CD4-positive, CD25-positive, alpha-beta regulatory T cell (primary cell): ENCODE measurements at places on chromosomes 2 and 18.
A peak's percentile ranks its signal among the peaks of the same experiment; 100 is the strongest.

DNA sequence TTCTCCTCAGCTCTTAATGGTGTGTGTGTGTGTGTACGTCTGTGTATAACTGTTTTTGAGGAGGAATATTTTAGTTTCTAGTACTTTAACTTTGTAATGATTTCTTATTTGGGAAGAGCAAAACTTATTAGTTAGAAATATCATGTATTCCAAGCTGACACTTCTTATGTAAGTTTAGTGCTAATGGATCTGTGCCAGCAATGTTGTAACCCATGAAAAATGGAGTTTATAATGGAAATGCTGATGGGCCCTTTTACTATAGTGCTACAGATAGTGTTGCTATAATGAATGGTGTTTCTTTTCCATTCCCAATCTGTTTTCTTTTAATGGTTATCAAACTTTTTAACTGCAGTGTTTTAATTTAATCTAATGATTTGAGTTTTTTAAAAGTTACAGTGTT lies 49.8 kb upstream of the OTX1 start:
- no peak for DNase-seq

GRCh38 chr18:63879709-63880108 lies 7.8 kb upstream of the SERPINB2 start:
- no peak for DNase-seq

- no peak for DNase-seq
Observed at GRCh38 chr2:63790906-63791305, 50.8 kb upstream of the UGP2 start.

DNA sequence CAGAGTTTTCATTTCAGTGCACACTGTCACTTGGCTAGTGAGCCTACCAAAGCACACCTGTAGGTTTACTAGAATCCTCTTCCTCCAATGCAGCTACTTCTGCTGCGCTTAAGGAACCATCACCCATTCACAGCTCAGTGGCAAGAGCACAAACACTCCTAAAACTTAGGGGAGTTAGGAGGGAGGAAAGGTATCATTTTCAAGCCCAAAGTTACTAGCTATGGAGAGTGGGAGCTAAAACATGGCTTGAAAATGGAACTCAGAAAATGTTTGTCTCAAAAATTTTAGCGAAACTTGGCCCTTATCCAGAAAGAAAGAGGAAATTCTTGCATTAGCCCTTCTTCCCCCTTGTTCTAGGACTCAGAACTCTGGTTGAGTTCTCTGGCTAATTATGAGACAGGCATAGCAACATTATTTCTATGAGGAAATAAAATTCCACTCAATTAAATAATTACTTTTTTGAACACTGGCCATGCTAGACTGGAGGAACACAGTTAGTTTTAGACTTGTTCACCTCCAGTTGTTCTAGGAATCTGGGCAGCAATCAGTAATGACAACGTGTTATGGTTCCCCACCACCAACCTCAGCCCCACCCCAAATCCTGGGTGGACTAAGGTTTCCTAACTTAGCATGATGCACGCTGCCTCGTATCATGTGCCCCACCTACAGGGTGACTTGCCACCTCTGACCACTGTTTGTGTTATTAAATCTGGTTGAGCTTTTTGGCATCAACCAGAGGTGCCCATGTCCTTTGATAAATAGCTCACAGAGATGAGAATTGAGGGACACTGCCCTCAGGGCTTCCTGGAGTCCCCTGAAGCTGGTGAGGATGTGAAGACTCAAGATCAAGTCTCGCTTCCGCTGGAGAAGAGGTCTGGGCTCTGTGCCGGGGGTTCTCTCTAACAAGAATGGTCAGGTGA lies 32.8 kb downstream of the LPIN2 start:
- DNase-seq, result no peak

- DNase-seq, result peak; percentile 89
Observed at GRCh38 chr2:64330281-64331113, 123.5 kb upstream of the LGALSL start.

- no peak for DNase-seq
Observed at GRCh38 chr18:45560870-45561269, 54.4 kb upstream of the SLC14A2 start.

DNA sequence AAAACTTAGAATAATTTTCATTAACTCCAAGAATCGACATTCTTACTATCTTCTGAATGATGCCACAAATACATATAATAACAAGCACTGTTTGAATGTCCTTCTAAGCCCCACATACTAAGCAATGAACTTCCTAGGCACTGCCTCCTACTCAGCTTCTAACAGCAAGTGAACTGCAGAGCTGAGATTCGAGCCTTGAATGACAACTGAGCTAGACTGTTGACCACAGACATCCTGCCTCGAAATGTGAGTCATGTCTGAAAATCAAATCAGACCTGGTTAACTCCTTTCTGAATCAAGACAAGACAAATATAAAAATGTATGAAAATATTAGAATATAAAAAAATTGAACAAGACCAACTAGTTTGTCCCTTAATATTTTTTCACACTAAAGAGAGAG lies 108.1 kb downstream of the MYT1L start:
- no peak for DNase-seq

- DNase-seq, result no peak
Observed at GRCh38 chr18:28771849-28772248, 594.9 kb upstream of the CDH2 start.

- no peak for DNase-seq
Observed at GRCh38 chr2:69242651-69243051, 144.4 kb downstream of the GFPT1 start.

DNA sequence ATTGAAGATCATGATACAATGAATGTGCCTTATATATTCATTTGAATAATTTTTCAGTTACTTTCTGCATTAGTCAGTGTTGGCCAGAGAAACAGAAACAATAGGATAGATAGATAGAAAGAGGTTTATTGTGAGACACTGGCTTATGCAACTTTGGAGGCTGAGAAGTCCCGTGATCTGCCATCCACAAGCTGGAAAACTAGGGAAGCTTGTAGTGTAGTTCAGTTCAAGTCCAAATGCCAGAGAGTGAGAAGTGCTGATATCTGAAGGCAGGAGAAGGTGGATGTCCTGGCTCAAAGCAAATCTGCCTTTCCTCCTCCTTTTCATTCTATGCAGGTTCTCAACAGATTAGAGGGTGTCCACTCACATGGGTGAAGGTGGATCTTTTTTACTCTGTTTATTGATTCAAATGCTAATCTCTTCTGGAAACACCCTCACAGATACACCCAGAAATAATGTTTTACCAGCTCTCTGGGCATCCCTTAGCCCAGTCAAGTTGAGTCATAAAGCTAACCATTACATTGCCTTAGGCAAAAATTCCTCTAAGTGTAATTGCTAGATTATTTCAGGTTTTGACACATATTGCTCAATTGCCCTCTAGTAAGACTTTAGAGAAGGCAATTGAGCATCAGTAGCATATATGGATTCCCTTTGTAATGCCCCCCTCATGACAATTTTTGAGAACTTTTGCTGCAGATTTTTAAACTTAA lies 341.4 kb downstream of the LPIN1 start:
- no peak for DNase-seq

- DNase-seq, result no peak
Observed at GRCh38 chr2:16154501-16155280, 214.3 kb downstream of the MYCN start.

- no peak for DNase-seq
Observed at GRCh38 chr2:207506426-207506825, 23.3 kb upstream of the CREB1 start.

DNA sequence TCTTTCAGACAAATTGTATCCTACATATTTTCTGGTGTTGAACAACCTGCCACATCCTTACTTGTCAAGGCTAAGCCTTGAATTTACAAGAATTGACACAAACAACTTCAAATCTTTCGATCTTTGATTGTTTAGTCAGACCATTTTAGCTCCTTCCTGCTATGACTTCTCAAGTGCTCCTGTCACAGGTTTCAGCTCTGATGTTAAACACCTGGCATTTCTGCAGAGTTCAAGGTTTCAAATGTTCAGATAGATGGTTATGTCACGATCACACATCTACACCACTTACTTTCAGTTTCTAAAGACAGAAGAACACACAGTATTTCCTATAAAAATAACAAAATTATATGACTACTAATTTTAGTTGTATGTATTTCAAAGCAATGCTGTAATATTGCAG lies 84.0 kb downstream of the RND3 start:
- DNase-seq, result no peak

DNA sequence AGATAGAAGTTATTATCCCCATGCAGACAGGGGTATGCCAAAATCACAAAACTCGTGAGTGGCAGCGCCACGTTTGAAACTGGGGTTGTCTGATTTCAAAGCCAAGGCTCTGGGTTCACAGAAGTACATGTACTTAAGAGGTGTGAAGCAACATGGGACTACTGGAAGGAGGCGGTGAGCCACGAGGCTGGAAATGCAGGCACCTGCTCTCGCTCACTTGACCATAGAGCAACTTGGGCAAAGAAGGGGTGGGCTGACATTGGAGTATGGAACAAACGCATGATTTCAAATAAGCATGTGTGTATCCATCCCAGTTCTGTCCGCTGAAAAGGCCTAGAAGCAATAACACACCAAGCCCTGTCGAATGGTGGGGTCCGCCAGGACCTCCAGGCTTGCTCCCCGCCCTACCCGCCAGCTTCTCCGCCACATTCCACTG lies 593 bp upstream of the ACTR2 start:
- DNase-seq, result no peak

- DNase-seq, result no peak
Observed at GRCh38 chr18:24491927-24492834, 31.7 kb downstream of the HRH4 start.

DNA sequence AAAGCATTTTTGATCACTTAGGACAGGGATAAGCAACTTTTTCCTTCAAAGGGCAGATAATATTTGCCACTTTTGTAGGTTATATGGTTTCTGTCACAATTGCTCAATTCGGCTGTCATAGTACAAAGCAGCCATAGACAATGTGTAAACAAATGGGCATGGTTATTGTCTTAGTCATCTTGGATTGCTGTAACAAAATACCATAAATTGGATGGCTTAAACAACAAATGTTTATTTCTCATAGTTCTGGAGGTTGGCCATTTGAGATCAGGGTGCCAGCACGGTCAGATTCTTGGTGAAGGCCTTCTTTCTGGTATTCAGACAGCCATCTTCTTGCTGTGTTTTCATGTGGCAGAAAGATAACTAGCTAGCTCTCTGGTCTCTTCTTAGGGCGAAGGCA lies 91.2 kb downstream of the TAF4B start:
- DNase-seq, result no peak

- no peak for DNase-seq
Observed at GRCh38 chr2:15718103-15718943, 126.7 kb downstream of the DDX1 start.

- no peak for DNase-seq
Observed at GRCh38 chr2:200863782-200864175, 679 bp downstream of the CLK1 start.

- DNase-seq, result no peak
Observed at GRCh38 chr2:165610591-165611029, 141.1 kb downstream of the CSRNP3 start.

GRCh38 chr2:136125236-136125635 lies 7.3 kb upstream of the CXCR4 start:
- DNase-seq, result no peak

- DNase-seq, result no peak
Observed at GRCh38 chr2:45964223-45964841, 312.9 kb downstream of the PRKCE start.

DNA sequence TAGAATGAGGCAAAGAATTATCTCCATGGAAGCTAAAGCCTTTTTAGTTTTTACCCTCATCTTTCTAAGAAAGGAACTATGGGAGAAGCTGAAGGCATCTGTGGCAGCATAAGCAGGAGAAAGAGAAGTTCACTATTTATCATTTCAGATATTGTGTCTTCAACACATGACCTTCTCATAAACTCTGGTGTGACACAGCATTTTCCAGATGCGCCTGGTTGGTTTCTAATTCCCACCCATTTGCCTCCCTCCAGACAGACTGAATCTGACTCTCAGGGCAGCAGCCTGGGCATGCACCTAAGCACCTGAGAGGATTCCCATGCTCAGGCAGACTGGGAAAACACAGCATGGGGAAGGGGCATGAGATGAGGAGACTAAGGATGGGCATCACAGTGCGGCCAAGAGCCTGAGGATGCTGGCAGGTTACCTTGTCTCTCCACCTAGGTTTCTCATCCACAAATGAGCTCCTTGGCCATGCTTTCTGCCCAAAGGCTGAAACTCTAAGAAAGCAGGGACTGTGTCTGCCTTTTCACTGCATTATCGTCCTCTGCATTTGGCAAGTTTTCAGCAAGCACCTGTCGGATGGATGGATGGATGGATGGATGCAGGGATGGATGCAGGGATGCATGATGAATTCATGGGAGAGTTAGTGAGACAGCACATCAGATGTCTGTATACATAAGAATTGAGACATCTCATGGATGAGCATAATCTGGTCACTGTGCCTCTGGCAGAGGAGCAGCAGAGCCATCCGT lies 28.8 kb upstream of the SULT1C4 start:
- DNase-seq, result no peak

GRCh38 chr18:77103991-77104531 lies 28.5 kb downstream of the MBP start:
- DNase-seq, result no peak

DNA sequence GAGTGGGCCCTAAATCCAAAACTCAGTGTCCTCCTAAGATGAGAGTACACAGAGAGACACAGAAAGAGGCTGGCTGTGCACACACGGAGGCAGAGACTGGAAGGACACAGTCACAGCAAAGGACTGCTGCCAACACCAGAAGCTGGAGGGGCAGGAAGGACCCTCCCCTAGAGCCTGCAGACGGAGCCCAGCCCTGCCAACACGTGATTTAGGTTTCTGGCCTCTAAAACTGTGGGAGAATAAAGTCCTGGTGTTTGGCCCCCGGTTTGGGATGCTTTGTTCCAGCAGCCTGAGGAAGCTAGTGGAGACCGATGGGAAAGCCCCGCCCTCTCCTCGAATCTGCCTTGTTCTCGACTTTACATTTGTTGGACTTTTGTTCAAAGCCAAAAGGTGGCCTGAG lies 10.6 kb downstream of the CNDP1 start:
- DNase-seq, result no peak
